ENCODE measurements at places on chromosomes 7 and 10.
A peak's percentile ranks its signal among the peaks of the same experiment; 100 is the strongest.

- no peak for DNase-seq
Measured at GRCh38 chr10:78432583-78432982, 398.9 kb downstream of the RPS24 start.

DNA sequence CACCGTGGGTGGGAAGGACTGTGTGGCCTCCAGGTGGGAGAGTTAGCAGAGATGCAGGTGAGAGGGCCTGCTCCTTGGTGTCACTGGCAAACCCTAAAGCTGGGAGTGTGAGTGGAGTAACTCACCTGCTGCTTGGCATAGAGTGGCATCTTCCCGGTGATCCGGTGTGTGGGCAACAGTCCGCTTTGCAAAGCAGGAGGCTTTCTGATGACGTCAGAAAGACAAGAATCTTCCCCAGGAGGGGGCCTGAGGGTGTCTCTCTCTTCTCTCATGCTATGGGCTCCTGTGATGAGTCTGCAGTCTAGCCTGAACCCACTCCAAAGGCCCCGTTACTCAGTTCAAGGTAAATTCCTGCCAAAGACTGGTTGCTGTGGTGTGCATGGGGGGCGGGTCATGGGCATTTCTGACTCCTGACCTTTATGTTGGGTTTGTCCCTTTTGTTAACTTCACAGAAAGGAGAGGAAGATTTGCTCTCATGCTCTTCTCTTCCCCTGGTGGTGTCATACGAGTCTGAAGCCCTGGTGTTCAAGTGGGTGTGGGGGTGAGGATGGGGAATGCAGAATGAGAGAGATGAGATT, 187.9 kb downstream of the GATA3 start:
- no peak for DNase-seq

- DNase-seq: no peak
Measured at GRCh38 chr7:118839515-118839914, 615.0 kb downstream of the ANKRD7 start.

- DNase-seq: peak; percentile 39
Measured at GRCh38 chr10:8418631-8419030, 364.1 kb downstream of the GATA3 start.

GRCh38 chr10:122130474-122131110, 140.5 kb upstream of the BTBD16 start:
- DNase-seq: no peak

DNA sequence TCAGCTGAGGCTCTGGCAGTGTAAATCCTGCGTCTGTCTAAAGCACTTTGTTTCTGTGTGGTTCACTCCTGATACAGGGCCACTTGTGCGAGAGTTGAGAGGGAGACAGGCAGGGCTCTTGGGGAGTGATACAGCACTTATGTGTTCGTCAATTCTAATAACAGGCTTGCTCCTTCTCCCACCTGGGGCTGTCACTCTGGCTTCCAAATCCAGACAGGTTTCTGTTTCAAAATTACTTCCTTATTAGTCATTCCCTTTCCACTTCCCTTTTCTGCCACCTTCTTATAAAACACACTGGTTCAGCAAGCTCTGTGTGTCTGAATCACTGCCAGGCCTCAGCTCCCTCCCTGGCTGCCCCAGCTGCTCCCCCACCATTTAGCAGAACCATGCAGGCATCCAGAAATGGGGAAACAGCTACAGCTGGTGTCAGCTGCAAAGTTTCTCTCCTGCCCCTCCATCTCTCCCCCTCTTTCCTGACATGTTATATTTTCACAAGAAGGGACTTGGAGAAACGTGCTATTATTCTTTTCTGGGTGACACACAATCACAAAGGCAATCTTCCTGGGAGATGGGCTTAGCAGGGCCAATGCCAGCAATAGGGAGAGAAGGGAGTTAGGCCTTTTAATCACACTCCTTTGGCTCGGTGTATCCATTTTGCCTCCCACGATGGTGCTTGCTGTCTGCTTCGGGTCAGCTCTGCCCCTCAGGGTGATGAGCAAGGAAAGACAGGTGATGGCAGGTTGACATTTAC, 58.4 kb upstream of the ZNRF2 start:
- DNase-seq: no peak

- DNase-seq: no peak
Measured at GRCh38 chr7:66301737-66302136, 96.6 kb downstream of the TPST1 start.

DNA sequence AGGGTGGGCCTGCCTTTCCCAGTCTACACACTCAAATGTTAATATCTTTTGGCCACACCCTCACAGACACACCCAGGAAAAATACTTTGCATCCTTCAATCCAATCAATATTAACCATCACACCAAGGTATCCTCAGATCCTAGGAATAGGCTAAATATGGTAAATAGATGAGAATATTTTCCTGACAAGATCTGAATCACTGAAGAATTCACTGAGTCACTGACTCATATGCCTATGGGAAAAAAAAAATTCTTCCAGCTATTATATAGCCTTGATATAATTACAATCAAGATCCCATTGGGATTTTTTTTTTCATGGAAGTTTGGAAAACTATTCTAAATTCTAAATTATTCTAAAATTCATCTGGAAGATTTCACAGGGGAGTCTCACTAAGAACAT, 65.8 kb downstream of the INHBA start:
- DNase-seq: peak; percentile 45

GRCh38 chr7:15214976-15215375, 312.4 kb upstream of the DGKB start:
- peak; percentile 29 for DNase-seq

DNA sequence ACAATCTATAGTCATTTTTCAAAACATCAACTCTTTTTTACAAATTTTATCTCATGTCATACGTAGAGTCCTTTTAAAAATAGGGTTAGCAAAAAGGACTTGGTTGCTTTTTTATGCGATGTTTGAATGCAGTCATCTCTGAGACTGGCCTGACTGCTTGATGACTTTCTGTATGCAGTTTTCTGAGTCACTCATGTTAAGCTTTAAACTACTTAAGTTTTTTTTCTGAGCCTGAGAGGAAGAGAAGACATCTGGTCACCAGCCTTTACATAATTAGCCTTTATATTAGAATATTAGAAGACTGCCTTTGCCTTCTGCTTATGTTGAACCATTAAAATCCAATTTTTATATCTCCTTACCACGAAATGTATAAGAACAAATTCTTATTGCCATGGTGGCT, 834.4 kb upstream of the MBL2 start:
- DNase-seq: no peak

- DNase-seq: no peak
Measured at GRCh38 chr10:42975558-42976340, 101.1 kb upstream of the RET start.

- no peak for DNase-seq
Measured at GRCh38 chr7:157674027-157674714, 337.4 kb downstream of the DNAJB6 start.

DNA sequence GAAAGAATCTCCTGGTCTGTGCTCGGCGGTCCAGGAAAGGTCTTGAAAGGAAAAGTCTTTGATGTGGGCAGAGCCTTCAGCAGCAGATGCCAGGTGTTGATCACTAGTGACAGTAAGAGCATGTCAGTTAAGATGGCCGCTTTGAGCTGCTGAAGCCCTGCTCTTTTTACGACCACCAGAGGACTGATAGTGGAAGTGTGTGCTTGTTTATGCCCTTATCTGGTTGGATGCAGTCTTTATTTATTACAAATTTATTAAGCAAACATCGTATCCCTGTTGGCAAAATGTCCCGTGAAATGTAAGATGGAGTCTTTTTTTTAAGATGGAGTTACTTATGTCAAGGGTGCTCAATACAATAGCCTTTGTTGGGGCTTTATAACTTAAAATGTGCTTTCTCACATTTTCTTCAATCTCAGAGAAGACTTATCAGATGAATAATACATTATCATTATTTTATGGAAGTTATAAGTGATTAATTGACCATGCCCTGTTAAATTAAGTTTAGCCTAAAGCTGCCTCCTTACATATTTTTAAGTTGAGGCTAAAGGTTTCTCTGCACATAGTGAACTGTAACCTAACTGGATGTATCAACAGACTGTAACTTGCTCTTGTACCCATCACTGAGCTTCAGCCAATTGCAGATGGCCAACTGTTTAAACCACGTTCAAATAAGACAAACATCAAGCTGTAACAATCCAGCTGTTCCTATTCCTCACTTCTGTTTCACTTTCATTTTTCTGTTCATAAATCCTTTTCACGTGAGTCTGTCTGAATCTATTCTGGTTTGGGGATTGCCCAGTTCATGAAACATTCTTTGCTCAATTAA, 97.4 kb upstream of the PIK3CG start:
- no peak for DNase-seq

- no peak for DNase-seq
Measured at GRCh38 chr10:97701438-97702069, 12.0 kb upstream of the MARVELD1 start.

DNA sequence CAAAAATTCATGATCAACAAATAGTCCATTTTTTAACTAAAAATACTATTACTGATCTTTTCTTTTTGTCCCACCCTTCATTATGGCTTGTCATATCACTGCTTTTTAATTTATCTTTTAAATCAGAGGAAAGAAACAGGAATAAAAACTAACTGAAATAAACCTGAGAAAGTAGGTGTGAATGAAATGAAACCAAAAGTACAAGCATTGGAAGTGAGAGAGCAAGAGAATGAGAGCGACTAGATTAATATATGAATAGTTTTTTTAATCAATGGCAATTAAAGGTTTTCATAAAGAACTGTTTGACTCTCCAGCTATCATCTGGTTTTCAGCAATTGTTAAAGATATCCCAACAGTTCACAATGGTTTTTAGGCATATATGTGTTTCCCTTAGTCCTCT, 137.8 kb downstream of the SPAG6 start:
- DNase-seq: no peak

DNA sequence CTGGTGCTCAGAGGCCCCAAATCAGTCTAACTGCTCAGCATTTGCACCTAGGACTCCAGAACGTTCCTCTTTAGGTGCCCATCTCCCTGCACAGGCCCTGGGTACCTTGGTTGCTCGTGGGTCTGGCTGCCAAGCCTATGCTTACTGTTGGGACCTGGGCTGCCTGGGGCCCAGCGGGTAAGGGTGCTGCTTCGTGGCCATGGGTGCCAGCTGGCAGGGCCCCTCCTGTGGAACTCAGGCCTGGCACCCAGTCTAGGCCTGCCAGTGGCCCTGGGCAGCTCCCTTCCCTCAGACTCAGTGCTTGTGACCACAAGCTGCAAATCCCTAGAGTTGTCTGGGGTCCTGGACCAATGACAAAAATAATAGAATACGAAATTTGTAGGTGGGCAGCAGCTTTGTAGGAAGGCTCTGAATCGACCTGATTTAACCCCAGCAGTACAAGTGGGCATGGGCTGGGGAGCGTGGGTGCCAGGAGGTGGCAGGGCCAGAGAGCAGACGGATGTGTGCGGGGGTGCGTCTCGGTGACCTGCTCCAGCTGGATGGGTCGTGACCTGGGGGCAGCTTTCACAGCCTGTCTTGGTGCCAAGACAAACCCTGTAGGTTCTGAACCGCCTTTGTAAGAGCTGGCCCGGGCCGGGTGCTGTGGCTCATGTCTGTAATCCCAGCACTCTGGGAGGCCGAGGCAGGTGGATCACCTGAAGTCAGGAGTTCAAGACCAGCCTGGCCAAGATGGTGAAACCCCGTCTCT, 69.7 kb downstream of the MKI67 start:
- no peak for DNase-seq

GRCh38 chr7:132110692-132111091, 465.6 kb downstream of the PLXNA4 start:
- no peak for DNase-seq

DNA sequence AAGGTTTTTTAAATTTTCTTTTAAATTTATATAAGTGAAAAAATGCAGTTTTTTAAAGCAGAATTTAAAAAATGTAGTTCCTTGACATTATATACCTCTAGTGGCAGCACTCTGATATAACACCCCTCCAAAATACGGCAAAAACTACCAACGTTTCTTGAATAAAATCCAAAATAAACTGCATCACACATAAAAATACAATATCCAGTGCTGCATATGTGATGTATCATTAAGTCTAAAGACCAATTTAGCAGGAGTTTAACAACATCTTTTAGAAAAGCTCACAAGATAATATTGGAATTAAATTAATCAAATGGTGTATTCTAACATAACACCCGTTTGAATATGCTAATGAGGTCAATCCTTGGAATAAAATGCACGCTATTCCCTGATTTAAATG, 1.4 kb downstream of the TCERG1L start:
- DNase-seq: no peak

DNA sequence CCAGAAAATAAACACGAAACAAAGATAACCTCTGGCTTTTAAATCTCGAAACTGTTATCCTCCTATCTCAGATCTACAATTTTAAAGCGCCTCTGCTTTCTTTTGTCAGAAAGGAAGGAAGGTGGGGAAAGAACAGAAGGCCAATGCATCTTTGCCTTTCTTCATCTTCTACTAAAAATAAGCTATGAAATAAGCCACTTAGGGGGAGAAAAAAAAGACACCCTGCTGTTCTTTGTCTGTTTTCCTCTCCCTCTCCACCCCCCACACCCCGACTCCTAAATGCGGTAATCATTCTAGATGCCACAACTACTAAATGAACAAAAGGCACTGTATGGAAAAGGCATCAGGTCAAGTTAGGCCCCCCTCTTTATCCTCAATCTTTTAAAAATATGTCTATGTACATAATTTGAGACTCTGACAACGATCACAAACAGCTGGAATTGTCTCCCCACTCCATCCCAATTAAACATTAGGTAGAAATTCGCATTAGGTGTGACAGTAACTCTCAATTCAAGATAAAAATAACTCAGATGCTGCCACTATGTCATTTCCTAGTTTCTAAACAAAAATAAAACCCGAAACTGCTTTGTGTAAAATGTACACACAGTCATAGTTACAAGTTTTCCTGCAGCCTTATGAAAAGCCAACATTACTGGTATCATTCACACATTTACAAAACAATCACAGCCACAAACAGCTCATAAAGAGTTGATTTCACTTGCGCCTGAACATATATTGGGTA, 2.4 kb downstream of the UBE2H start:
- DNase-seq: no peak

DNA sequence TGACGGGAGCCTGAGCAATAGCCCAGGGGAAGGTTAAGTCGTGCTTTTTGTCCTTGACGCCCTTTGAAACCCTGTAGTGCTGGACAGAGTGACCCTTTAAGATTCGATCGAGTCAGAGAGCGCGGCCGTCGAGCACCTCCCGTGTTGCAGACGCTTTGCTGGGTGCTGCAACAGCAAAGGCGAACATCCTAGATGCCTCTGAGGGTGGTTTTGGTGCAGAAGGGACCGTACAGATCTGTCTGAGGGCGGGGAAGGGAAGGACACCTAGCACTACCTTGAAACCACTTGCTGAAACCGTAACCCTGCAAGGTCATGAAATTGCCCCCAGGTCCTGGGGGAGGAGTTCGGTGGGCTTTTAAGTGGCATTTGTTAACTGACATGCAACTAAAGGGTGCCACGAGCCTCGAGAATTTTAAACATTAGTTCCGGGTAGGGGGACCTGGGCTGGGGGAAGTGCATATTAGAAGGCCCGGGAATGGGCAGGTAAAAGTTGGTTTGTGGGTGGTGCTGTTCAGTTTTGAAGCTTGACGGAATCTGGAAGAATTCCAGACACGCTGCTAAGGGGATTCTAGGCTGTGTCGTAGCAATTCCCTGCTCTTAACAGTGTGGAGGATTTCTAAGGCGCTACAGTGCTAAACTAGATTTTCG, 786 bp downstream of the ATP5F1C start:
- DNase-seq: no peak

- peak; percentile 35 for DNase-seq
Measured at GRCh38 chr7:122132341-122132740, 11.7 kb downstream of the AASS start.

- DNase-seq: no peak
Measured at GRCh38 chr7:135664046-135664589, 1.8 kb downstream of the STMP1 start.

- peak; percentile 42 for DNase-seq
Measured at GRCh38 chr7:142385491-142386340, 127.9 kb upstream of the PRSS58 start.

GRCh38 chr10:60760711-60761210, 17.5 kb upstream of the CDK1 start:
- no peak for DNase-seq

GRCh38 chr7:2261611-2262010, 19.6 kb downstream of the NUDT1 start:
- DNase-seq: no peak

Measured in fibroblast of skin of left biceps (primary cell).